ENCODE measurements at places on chromosomes 2 and 18.
A peak's percentile ranks its signal among the peaks of the same experiment; 100 is the strongest.

DNA sequence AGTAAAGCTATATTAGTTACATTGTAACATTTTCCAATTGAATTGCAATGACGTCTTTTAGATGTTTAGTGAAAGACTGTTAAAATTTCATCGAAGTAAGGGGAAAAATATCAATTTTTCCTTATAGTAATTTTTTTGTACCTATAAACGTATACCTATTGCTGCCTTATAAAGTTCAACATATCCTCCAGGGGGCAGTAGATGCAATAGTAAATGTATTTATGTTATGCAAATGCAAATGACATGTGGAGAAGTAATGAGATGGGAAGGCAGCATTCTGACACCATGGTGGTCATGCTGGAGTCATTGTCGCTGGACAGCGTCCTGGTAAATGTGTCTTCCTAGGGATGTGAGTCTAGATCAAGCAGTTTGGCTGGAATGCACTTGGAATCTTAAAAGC lies 38.7 kb downstream of the MSTN start:
- peak; percentile 8 for DNase-seq

GRCh38 chr18:47149457-47150028 lies 757 bp downstream of the HDHD2 start:
- DNase-seq, result no peak

DNA sequence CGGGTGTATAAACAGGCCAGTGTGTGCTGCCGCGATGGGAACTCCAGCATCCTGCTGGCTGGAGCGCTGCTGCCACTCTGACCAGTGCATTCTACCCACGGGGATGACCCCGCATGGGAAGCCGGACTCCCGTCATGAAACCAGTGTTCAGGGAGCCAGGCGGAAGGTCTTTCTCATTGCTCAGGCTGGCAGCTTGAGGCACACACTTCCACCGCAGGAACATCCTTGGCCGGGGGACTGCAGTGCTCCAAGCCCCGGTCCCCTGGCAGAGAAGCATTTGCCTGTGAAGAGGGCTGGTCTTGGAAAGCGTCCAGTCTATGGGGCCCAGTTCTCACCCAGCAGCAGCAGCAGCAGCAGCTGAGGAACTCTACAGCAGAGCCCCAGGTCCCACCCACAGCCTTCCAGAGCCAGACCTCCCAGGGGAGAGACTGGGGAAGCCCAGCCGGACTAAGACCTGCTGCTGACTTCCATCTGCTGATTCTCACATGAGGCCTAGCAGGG lies 235.9 kb downstream of the KLHL29 start:
- no peak for DNase-seq

DNA sequence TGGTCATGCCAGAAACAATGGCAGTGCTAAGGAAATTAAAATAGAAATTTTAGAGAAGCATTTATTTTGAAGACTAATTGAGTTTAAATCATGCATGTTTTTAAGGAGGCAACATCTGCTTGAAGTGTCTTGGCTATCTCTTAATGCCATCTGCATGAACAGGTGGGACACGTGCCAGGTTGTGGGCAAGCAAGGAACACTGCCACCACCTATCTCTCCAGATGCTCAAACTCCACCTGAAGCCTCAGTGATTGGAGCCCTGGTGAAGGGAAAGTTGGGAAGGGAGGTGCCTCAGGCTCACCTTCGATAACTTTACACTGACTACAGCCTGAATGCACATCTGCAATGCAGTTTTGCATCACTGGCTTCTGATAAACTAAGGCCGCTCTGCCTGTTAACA lies 91.5 kb downstream of the TPGS2 start:
- no peak for DNase-seq

- DNase-seq, result no peak
Observed at GRCh38 chr2:39545957-39546356, 108.9 kb upstream of the MAP4K3 start.

GRCh38 chr2:72989770-72990556 lies 72.6 kb downstream of the EMX1 start:
- DNase-seq, result no peak

GRCh38 chr2:24507549-24507948 lies 16.5 kb downstream of the NCOA1 start:
- DNase-seq, result no peak

GRCh38 chr2:199344012-199344411 lies 113.7 kb downstream of the SATB2 start:
- DNase-seq, result no peak

- no peak for DNase-seq
Observed at GRCh38 chr2:34601561-34601960, 1002.5 kb upstream of the FAM98A start.

DNA sequence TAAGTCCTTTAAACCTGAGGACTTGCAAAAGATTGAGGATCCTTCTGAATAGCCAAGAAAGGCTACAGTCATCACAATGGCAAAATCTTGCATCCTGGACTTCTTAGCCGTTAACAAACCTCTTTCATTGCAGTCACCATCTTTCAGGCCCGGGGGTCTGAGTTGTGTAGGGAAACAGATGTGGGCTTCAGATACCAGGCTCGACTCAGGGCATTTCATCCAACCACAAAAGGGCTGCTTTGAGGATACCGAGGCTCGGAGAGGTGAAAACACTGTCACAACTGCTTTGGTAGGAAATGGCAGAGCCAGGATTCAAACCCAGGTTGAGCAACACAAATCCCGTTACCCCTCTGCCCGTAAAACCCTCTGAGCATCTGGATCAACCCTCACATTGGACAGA lies 147.4 kb downstream of the TFCP2L1 start:
- DNase-seq, result no peak

GRCh38 chr2:195337597-195337996 lies 319.4 kb upstream of the SLC39A10 start:
- DNase-seq, result no peak

DNA sequence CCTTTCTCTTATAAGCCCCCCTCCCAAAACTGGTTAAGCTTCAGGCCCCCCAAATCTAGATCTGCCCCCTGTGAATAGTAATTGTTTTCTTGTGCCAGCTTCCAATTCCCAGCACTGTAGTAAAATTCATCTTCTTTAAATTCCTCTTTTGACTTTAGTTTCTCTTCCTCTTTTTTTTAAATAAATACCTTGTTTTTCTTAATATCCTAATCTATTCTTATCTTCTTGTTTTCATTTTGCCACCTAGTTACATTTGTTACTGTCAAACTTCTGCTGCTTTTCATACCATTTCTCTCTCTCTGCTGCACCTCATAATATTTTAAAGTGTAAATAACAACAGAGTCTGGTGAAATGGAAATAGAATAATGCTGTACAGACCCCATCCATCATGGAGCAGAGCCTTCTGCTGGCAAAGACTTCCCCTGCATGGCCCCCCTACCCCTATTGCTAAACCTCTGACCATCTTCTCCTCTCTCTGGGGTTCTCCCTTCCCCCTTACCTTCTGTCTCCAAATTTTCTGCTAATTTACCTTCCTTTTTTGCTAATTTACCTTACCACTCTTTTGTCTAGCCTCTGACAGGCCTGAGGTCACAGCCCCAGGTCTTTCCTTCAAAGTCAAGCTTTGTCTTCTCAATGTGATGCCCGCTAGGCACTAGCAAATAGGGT lies 94.9 kb upstream of the PAPOLG start:
- DNase-seq, result peak; percentile 64

DNA sequence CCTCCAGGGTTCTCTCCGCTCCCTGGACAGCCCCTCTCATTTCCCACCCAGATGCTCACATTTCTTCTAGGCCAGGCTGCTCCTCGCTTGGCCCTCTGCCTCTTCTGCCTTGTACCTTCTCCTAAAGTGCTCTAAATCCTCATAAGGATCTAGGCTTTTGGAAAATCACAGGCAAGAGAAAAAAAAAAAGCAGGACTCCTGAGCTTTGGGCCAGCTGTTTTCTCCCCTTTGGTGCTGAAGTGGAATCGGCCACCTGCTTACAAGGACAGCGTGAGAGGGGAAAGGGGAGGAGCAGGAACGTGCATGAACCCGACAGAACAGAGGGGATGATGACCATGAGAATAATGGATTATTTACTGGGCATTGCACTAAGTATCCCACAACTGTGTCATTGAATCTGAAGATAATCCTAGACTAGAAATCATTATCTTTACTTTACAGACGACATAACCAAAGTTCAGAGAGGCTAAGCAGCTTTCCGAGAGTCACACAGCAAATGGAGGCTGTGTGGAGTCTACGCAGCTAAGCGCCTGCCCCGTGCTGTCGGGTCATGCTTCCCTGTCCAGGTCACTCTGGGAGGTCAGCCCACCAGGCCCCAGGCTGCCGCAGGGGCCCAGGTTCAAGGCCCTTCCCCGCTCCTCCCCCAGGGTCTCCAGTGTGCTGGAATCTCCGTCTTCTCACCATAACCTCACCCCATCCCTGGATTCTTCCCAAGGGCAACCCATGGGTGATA lies 141.9 kb downstream of the PXDN start:
- no peak for DNase-seq

GRCh38 chr2:86788165-86788564 lies 2.5 kb downstream of the CD8A start:
- DNase-seq, result no peak

DNA sequence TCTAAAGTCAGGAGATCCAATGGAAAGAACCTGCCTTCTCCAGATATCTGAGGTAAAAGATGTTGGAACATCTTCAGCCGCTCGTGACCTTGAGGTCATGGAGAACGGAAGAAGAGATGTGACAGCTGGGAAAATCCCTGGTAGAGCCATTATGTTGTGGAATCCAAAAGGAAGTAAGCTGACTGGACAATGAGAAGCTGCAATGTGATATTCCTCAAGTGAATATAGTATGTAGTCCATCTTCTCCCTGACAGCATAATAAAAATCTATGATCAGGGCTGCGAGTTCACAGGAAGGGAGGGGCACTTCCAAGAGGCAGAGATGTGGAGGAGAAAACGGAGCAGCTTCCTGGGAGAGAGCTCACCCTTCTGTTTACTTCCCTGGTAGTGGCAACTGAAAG lies 201.0 kb upstream of the SP5 start:
- no peak for DNase-seq
